ENCODE measurements at places on chromosomes 12 and 14.
A peak's percentile ranks its signal among the peaks of the same experiment; 100 is the strongest.

DNA sequence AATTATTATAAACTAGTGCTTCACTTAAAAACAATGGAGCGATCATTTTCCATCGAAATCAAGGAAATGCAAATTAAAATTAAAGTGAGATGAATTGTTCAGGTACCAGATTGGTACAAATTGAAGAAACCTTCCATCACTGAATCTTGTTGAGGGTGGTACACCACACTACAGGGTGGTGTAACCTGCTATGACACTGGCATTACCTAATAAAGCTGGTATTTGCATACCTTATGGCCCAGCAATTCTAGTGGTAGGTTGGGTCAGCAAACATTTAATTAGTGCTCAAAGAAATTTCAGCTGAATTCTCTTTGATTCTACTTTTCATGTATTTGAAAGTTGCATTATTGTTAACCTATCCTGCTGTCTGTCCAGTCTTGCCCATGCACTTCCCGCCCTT is 9.2 kb downstream of the TIGAR start:
- DNase-seq: no peak

GRCh38 chr12:117850048-117850447 is 118.7 kb downstream of the KSR2 start:
- DNase-seq: peak; percentile 46

DNA sequence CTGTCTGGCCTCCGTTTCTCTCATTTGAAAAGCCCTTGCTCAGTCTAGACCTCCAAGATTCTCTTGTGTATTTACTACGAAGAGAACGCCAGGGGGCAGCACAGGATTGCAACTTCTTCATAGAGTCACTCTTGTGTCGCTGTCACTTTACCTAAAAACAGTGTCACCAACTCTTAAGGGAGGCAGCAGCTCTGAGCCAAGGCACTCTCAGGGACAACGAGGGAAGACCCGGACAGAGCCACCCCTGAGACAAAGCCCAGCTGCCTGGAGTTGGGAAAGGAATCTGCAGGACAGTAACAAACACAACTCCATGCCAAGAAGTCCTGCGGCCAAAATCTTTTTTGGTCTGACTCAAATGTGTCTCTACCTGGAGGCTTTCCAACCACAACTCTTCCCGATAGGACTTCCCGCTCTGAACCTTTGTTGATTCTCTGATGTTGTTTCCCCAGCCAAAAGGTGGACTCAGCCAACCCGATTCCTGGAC is 9.6 kb upstream of the RPAP3 start:
- peak; percentile 87 for DNase-seq

GRCh38 chr12:77522247-77522646 is 308.4 kb upstream of the NAV3 start:
- no peak for DNase-seq

GRCh38 chr14:70776197-70776596 is 33.1 kb downstream of the MAP3K9 start:
- DNase-seq: no peak
